ENCODE measurements at places on chromosomes 12 and 14.
A peak's percentile ranks its signal among the peaks of the same experiment; 100 is the strongest.

DNA sequence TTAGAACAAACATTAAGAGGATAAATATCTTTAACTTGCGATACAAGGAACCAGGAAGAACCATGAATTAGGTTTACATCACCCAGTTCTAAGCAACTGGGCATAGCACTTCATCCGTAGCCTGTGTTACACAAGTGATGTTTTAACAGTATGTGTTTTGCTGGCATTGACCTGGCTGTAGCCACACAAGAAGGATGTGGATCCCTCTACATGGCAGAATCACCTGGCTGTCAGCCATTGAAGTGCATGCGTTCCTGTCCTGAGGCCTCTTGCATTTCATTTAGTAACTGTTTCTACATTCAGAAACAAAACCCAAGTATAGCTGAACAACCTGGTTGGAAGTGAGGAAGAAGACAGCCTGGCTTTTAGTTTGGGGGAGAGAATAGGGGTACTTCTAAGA, 72.2 kb downstream of the TGFB3 start:
- no peak for DNase-seq

DNA sequence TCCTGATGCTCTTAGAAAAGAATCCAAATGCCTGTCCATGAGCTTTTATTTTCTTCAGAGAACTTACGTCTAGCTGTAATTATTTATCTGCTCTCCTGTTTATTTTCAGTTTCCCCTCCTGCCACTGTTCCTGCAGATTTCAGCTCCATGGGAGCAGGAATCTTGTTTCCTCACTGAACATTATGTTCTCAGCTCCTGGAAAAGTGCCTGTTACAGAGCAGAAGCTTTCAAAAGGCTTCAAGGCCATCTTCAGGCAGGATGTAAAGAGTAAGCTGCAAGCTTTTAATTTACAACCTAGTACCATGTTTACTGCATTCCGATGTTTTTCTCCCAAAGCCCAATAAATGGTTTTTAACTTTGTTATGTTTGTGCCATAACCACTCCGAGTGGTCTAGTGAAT, 98.4 kb upstream of the BTG1 start:
- DNase-seq: no peak

DNA sequence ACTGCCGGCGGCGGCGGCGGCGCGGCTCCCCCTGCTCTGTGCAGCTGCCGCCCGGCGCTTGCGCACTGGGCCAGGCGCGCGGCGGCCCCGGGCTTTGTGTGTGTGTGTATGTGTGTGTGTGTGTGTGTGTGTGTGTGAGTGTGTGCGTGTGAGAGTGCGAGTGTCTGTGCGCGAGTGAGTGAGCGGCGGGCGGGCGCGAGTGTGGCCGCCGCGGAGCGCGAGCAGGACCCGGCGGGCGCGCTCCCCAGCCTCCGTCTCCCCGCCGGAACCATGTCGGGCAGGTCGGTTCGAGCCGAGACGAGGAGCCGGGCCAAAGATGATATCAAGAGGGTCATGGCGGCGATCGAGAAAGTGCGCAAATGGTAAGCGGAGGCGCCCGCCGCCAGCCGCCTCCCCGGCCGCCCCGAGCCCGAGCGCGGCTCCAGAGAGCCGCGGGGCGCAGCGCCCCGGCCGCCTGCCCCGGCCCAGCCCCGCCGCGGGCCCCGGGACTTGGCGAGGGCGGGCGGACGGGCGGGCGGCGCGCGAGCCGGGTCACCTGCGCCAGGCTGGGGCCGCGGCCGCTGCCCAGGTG, at the start of gene BCL7A:
Gene BCL7A (plus strand): TSS at position 63 of the 571 bp plus-strand sequence. CDS start 208 bp downstream, at position 271.
- DNase-seq: no peak

GRCh38 chr14:105902131-105902898, 375.9 kb downstream of the TMEM121 start:
- DNase-seq: no peak

DNA sequence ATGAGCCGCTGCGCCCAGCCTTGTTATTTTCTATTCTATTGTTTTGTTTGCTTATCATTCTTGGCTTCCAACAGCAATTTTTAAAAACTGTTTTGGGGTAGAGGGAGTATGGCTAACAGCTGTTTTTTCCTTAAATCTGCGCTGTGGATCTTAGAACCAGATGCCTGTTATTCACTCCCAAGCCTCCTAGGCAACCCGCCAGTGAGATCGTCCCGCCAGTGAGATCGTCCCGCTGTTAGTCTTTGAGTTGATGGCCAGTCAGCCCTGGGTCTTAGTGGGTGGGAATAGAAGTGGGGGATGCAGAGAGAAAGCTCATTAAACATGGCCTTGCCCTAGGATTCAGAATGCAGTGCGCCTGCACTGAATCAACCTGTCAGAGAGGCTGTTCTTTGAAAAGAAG, 67.3 kb upstream of the BICD1 start:
- no peak for DNase-seq

GRCh38 chr14:81169711-81170103, 51.1 kb downstream of the GTF2A1 start:
- DNase-seq: no peak

DNA sequence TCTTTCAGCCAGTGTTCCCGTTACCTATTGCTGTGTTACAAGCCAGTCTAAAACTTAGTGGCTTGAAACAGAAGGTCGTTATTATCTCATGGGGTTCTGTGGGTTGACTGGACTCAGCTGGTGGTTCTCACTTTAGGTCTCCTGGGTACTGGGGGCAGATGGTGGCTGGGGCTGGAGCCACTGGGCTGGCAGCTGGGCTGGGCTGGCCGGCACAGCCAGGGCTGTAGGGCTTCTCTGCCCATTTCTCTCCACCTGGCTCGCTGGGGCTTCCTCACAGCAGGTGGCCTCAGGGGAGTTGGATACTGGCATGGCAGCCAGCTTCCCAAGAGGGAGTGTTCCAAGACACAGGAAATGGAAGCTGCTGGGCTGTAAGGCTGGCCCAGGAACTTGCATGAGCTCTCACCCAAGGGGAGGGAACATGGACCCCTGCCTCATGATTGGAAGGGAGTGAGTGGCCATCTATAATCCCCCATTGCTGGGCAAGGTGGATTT, 27.0 kb downstream of the TUNAR start:
- DNase-seq: no peak

- DNase-seq: no peak
Measured at GRCh38 chr14:74503291-74503937, 9.8 kb downstream of the ISCA2 start.

DNA sequence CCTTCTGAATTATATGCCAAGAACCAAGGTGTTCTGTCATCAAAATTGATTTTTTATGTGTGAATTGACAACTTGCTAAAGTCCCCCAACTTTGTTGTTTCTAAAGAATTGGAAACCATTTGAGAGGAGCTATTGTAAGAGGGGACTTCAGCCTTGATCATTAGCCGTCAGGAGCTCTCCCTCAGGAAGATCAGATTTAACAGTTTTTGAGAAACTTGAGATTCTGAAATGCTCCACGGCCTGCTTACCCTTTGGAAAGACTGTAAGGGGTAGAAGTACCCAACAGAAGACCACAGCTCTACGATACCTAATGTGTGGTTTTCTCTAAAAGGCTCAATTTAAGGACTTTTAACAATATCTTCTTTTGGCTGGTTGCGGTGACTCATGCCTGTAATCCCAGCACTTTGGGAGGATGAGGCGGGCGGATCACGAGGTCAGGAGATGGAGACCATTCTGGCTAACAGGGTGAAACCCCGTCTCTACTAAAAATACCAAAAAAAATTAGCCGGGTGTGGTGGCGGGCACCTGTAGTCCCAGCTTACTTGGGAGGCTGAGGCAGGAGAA, 51.1 kb downstream of the BAZ2A start:
- no peak for DNase-seq

DNA sequence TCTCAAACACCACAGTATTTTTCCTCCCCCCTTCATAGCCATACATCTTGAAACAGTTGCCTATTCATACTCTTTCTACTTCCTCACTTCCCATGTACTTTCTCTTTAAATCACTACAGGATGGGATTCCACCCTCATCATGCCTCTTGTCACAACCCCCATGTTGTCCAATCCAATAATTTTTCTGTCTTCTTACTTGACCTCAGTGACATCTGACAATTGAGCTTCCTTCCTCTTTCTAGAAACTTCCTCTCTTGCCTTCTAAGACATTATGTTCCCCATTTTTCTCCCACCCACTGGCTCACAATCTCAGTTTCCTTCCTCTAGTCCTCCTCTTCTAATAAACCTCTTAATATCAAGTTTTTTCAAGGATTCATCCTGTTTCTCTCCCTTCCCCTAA, 5.3 kb downstream of the C2CD5 start:
- no peak for DNase-seq

DNA sequence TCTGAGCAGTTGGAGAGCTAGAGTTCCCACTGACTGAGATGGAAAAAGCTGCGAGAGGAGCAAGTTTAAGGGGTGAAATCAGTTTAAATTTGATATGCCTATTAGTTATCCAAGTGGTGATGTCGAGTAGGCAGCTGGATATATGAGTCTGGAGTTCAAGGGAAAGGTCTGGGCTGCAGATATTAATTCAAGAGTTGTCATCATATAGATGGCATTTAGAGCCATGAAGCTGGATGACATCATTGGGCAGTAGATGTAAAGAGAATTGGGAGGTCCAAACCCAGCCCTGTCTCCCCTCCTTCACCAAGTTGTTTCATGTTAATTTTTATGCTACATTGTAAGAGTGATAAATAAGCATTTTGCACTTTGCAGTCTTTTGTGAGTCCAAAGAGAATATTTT, 898.1 kb downstream of the GALC start:
- DNase-seq: no peak

DNA sequence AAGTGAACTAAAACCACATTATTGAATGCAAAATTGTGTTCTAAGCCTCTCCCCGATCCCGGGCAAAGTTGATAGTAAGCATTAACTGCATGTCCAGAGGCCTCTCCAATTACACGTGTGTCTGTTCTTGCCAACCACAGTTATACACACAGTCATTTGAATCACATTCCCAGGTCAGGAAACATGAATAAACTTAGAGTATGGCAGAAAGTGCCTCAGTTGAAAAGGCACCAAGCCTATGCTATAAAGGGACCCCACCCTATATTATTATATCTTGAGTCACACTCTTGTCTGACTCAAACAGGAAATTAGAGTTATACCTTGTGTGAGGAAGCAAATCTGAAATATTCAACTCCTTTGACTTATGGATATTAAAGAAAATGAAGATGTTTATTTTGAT, 128.3 kb upstream of the STXBP6 start:
- DNase-seq: no peak

GRCh38 chr12:131345521-131346436, 365.1 kb upstream of the SFSWAP start:
- no peak for DNase-seq

- DNase-seq: peak; percentile 11
Measured at GRCh38 chr12:46267575-46267824, 1.3 kb downstream of the SLC38A1 start.

- DNase-seq: no peak
Measured at GRCh38 chr14:94290197-94290596, 2.9 kb downstream of the SERPINA10 start.

DNA sequence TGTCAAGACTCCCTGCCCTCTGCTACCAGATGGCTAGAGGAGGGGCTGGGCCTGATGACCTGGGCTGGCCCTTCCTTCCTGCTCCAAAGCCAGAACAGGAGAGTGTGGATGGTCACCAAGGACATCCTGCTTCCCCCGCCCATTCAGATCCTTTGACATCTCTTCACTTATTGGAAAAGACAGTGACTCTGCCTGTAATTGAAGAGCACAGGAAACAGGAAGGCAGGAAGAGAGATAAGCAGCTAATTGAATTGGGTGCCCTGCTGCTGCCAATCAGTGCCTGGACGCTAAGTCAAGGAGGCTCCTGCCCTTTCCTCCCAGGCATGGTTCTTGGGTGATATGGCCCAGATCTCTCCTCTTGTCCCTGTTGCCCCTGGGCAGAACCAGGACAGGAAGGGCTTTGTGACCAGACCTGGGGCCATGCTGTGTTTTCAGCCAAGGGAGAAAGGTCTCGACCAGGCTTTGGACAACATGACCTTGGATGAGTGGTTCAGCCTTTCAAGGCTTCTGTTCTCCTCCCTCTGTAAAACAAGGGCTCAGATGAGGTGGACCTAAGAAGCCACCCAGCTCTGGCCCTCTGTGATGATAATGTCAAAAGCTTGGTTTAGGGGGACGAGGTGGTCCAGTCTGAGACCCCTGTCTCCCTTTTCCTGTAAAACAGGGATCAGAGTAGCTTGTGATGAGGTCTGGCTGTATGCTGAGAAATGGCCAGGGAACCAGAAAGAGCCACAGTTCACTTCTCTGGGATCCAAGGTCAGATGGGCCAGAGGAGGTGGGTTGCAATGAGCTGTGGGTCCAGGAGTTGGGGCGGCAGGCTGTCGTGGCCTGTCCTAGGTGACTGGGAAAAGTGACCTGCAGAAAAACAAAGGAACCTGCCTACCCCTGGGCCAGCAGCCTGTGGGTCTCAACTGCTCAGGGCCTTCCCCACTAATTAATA, 38.8 kb downstream of the FAM222A start:
- DNase-seq: no peak

DNA sequence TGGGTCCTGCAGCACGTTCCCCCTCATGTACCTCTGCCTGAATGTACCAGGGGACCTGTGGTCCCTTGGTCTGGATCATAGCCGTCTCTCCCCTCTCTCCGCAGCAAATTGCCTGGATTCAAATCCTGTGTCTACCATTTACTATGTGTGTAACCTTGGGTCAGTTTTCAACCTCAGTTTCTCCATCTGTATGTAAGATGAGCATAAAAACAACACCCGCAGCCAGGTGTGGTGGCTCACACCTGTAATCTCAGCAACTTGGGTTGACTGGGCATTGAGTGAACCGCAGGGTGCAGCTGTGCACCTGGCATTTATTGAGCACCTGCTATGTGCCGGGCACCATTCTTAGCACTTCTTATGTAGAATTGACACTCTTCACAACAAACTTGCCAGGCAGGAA, 14.1 kb downstream of the CYP46A1 start:
- no peak for DNase-seq

GRCh38 chr14:50608302-50608851, 48.4 kb downstream of the ATL1 start:
- DNase-seq: no peak

GRCh38 chr12:58741226-58741625, 179.1 kb downstream of the LRIG3 start:
- no peak for DNase-seq

DNA sequence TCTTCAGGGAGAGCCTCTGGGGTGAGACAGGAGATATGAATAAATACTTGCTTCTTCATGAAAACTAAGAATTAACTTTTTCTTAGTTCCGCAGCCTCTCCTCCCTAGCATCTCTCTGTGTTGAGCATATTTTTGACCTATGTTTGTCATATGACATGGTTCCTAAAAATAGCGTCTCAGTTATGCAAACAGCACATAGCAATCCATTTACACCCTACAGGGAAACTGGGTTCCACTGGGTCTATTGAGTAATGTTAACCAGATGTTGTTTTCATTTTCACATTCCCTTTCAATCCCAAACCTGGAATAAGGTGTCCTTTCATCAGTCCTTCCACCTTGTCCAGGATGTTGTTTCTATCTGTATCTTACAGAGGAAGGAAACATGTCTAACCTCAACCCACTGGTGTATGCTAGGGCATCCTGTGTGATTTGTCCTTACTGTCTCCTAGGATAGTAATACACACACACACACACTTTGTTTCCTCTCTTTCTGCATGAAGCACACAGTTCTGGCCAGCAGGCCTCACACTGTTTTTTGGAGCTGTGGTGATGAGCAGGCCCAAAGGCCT, 1543.5 kb downstream of the AACS start:
- no peak for DNase-seq

GRCh38 chr12:62335057-62335456, 74.9 kb downstream of the USP15 start:
- no peak for DNase-seq

GRCh38 chr12:132638541-132639408, 20.2 kb downstream of the P2RX2 start:
- no peak for DNase-seq
